ENCODE measurements at places on chromosomes 13 and 19.

DNA sequence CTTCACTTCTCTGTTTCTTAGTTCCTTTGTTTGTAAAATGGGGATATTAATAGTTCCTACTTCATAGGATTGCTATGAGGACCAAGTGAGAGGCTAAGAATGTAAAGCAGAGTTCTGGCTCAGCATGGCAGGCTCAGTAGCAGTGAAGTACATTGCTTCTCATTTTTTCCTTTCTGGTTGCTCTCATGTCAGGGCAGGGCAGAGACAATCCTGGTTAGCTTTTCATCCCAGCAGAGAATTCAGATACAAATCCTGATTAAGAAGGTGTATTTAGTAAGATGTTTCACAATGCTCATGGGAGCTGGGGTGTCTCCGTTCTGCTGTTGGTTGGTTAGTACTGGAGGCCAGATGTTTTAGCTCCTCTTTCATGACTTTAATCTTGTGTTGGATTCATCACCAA lies 42.9 kb downstream of the WASF3 start:
- DNase-seq: no peak

GRCh38 chr19:49155005-49155819 lies at the start of gene HRC:
Gene HRC, minus strand, starts transcription at chr19:49155396. Its CDS starts 159 bp downstream, at chr19:49155237.
- DNase-seq: no peak

DNA sequence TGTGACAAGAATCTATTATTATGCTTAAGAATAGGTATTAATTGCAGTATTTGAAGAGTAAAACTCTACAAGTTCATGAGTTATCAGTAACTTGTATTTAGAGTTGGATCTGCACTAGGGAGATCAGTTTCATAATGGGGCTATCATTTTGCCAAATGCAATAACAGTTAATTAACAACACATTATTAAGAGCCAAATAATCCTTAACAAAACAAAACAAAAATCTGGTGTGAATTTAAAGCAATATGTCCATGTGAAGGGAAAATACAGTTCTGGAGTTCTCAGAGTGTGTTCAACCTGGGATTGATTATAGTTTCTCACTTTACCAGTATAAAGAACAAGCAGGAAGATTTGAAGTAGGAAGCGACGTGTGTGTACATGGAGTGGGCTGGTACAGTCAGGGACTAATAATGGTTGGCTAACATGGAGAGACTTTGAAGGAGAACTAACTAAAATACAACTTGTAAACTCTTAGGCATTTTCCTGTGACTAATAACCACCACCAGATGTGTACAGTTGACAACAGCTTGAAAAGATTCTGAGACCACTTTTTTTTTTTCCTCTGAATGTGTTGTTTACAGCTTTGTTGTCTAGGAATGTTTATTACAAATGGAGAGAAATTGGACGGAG lies 58.5 kb downstream of the POSTN start:
- no peak for DNase-seq

- DNase-seq: no peak
These were observed 24.2 kb downstream of the VRK3 start for GRCh38 chr19:50000841-50001557.

GRCh38 chr13:22210134-22210930 lies 539.5 kb downstream of the FGF9 start:
- no peak for DNase-seq

GRCh38 chr19:42250183-42250665 lies 4.7 kb downstream of the ERF start:
- DNase-seq: no peak

- no peak for DNase-seq
These were observed 36.5 kb downstream of the GTF2F2 start for GRCh38 chr13:45156565-45157361.

Data from CD4-positive, alpha-beta T cell treated with Interleukin-15 for 4 hours (primary cell).